ENCODE measurements at places on chromosomes 13 and 19.
A peak's percentile ranks its signal among the peaks of the same experiment; 100 is the strongest.

- no peak for DNase-seq
These were observed 41.2 kb downstream of the OLFM4 start for GRCh38 chr13:53069800-53070199.

DNA sequence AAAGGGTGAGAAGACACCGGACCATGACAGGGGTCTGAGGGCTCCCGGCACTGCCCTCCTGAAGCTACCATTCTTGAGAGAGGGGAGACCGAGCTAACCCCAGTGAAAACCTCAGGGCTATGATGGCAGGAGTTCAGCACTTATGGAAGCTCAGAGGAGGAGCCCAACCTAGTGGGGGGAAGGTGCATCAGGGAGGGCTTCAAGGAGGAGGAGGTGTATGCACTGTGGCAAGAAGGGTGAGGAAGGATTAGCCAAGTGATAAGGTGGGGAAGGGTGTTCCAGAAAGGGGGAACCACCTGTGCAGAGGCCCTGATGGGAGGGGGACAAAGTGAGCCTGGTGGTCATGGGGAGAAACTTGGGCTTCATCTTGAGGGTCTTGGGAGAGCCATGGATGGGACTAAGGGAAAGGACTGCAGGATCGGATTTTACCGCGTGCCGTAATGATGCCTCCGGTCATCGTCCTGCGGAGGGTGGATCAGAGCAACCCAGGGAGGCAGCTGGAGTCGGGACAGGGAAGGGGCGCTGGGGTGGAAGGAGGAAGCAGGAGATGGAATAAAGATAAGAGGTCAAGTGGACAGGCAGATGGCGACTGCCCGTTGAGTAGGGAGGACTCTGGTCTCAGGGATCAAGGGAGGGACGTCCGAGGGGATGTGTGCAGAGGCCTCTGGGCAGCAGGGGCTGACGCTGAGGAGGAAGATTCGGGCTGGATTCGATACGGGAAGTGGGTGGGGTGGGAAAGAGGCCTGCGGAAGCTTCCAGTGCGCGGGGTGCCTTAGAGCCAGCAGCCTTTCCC, 13.3 kb upstream of the PSMD8 start:
- no peak for DNase-seq

- DNase-seq: no peak
These were observed 336.6 kb downstream of the TEX29 start for GRCh38 chr13:111657013-111657412.

DNA sequence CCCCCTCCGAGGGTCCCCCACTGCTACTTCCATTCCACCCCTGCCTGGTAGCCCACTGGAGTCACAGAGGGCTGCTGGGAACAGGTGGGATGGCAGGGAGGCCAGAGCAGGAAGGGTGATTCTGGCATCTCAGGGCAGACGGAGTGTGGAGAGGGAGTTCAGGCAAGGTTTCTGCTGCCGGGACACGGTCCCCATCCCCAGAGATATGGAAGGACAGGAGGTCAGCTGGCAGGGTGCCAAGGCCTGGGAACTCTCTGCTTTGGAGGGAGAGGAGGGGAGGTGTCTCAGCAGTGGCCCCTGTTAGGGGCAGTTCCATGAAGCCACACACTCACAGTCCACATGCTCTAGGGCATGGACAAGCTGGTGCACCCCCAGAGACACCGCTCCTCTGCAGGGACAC, 68.1 kb downstream of the CHST8 start:
- no peak for DNase-seq

DNA sequence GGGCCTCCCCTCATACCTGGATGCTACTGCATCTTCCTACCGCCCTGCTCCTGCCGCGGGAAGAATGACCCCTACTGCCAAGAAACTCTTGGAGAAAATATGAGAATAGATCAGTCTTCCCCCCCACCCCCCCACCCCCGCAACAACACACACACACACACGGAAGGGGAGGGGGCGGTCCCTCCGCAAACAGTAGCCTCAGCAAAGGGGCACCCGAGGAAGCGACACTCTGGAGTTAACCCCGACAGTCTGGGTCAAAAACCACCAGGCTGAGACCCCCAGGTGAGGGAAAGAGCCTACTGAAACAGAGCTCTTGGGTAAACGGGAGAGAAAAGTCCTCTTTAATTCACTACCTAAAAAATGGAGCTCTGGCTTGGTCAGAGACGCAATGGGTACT, 1.2 kb downstream of the MED26 start:
- no peak for DNase-seq

- peak; percentile 12 for DNase-seq
These were observed 38.6 kb upstream of the ITM2B start for GRCh38 chr13:48194379-48194754.

- no peak for DNase-seq
These were observed 13.0 kb downstream of the NTN5 start for GRCh38 chr19:48659768-48660167.

GRCh38 chr19:40718774-40719391, 2.0 kb downstream of the ITPKC start:
- peak; percentile 21 for DNase-seq

- no peak for DNase-seq
These were observed 47.2 kb downstream of the COMP start for GRCh38 chr19:18743784-18744418.

- no peak for DNase-seq
These were observed 23.4 kb downstream of the RASL11A start for GRCh38 chr13:27293873-27294515.

GRCh38 chr13:24250376-24251057, 58.9 kb upstream of the C1QTNF9 start:
- no peak for DNase-seq

- no peak for DNase-seq
These were observed 6.9 kb downstream of the RAB8A start for GRCh38 chr19:16118489-16119033.

DNA sequence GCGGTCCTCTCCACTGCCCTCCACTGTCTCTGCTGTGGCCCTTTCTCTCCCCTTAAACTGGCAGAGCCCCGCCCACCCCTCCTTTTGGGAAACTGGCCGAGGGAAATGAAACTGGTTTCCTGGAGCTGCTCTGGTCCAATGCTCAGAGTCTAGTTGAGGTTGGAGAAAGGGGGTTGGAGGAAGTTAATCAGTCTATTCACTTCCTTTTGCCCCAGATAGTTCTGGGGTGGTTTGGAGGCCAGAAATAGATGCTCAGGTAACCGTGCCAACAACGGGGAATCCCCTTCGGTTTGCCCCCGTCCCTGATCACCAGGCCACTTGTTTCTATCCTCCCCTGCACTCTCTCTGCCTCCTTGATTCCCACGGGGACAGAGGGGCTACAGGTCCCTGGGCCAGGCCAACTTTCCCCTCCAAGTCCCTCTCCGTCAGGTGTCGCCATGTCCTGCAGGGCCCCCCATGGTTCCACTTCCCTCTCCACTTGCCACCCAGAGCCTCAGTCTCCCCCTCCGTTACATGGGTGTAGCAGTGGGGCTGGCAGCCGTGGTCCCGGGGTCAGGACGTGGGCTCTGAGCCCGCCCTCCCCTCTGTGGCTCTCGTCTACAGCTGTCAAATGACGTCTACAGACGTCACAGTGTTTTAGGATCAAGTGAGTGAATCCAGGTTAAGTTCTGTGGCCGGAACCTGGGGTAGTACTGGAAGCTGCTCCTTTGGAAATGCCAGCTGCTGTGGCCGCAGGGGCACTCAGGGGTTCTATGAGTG, at the start of gene IL4I1:
Gene IL4I1 (minus strand): TSS at position 25 of the 759 bp plus-strand sequence. CDS start 727 bp downstream, outside the sequence.
- no peak for DNase-seq

GRCh38 chr19:44627631-44628030, 14.3 kb downstream of the IGSF23 start:
- DNase-seq: no peak

DNA sequence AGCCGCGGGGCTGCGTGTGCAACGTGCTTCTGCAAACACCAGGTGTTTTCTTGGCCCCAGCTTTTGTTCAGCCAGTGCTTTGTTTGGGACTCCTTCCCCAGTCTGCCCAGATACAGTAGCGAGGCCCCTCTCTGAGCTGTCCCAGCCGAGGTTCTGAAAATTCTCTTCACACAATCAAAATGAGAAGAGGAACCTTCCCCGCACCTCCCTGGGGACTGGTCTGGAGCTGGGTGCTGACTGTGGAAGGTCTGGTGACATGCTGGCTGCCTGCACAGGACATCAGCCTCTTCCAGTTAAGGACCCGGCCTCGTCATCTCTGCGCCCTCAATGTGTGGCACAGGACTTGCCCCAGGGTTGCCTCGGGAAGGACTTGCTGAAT, 4.2 kb downstream of the ATP4A start:
- no peak for DNase-seq

- DNase-seq: no peak
These were observed 2.3 kb upstream of the PSPN start for GRCh38 chr19:6378041-6378440.

DNA sequence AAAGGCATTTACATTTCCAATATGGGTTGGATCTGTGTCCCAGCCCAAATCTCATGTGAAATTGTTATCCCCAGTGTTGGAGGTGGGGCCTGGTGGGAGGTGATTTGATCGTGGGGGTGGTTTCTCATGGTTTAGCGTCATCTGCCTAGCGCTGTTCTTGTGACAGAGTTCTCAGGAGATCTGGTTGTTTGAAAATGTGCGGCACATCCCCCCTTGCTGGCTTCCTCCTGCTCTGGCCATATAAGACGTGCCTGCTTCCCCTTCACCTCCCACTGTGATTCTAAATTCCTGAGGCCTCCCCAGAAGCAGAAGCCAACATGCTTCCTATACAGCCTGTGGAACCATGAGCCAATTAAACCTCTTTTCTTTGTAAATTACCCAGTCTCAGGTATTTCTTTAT, 126.2 kb upstream of the FNDC3A start:
- DNase-seq: peak; percentile 16

DNA sequence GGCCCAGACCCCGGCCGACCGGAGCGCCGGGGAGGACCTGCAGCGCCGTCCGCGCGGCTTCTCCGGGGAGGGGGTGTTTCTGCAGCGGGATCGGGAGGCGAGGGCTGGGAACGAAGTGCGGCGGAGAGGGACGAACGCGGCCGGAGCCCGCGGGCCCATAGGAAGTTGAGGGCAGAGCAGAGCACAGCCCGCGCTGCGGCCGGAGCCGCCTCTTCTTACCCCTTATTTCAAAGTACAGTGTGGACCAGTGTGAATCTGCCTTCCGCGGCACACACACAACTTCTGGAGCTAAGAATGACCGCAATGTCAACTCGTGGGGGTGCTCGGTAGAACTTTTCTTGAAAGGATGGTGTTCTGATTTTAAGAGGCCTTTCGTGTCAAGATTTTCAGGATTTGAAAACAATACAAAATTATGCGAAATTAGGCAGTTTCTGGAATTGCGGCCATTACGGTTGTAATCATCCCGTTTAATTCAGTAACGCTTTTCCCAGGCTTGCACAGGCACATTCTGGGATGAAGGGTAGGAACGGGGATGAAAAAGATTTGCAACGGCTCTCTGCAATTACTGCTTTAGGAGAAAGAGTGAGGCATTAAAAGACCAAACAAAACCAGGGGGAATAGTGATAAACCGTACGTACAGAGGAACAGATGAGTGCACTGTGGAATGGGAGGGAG, 821 bp downstream of the TDRD3 start:
- peak; percentile 57 for DNase-seq

DNA sequence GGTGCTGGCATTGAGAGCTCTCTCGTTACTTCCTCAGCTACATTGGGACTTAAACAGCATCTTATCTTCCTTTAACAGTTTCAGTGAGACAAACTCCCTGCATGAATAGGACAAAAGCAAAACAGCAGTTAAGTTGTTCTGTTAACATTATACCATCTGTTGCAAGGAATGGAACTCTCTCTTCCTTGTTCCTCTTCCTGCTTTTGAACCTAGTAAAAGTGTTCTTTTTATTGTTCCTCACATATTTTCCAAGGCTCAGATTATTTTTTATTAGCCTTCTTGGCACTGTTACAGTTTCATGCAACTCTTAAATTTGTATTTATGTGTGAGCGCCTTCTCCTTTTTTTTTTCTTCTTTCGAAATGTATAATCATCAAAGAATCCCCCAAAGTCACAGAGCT, 202.6 kb upstream of the UFM1 start:
- no peak for DNase-seq

- DNase-seq: no peak
These were observed 29.8 kb downstream of the RAB20 start for GRCh38 chr13:110531671-110532083.

- no peak for DNase-seq
These were observed 638 bp downstream of the USPL1 start for GRCh38 chr13:30618186-30618929.

GRCh38 chr13:44865722-44866410, 123.4 kb downstream of the NUFIP1 start:
- DNase-seq: no peak

DNA sequence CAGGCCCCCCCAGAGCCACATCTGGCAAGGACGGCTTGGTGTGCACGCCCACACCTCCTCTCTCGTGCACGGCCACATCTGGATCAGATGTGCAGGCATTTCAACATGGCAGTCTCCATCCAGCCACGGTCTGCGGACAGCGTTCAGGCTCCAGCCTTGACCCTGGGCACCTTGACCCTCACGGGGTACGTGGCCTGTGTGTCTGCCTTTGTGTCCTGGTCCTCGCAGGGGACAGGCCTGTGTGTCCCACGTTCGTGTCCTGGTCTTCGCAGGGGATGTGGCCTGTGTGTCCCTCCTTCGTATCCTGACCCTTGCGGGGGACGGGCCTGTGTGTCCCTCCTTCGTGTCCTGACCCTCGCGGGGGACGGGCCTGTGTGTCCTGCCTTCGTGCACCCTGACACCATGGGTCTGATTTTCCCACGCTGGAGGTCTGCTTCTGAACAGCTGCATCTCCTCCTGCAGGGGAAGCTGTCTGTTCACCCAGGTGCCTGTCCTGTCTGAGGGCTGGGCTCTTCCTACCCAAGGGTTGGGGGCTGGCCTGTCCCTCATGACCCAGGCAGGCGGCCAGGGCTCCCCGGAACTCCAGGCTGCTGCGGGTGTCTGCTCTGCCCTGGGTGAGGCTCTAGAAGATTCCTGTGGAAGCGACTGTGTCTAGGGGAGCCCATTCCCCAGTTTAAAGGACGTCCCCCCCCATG, 25.3 kb downstream of the RASA3 start:
- no peak for DNase-seq

- peak; percentile 44 for DNase-seq
These were observed 109.5 kb upstream of the MBNL2 start for GRCh38 chr13:97112446-97113152.

DNA sequence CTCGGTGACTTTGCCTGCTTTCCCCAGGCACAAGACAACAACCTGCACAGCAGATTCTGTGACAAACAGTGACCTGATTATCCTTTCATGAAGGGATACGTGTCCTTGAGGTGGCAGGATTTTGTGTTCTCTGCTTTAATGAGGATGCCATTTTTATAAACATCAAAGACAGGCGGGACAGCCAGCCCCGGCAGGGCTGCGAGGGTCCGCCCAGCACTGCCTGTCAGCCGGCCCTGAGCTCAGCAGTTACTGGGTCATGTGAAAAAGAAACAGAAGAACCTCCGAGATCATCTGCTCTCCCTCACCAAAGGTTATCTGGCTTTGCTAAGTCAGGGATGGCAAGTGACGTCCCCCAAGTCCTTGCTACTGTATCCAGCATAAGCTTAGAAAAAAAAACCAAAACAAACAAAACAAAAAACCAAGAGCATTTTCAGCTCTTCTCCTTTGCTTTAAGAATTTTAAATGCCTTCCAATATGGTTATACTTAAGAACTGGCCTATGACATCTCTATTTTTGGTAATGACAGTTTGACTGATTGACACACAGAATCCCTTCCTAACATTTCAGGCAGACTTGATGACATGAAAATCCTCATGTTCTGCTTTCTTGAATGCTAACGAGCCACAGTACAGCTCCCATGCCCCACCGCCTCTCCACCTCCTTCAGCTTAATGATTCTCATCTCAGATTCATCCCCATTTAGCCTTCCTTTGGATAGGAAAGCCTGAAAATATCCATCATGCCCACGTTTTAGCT, 666.6 kb upstream of the ARGLU1 start:
- no peak for DNase-seq

All from brain microvascular endothelial cell (primary cell).